ENCODE measurements at places on chromosomes 12 and 14.

DNA sequence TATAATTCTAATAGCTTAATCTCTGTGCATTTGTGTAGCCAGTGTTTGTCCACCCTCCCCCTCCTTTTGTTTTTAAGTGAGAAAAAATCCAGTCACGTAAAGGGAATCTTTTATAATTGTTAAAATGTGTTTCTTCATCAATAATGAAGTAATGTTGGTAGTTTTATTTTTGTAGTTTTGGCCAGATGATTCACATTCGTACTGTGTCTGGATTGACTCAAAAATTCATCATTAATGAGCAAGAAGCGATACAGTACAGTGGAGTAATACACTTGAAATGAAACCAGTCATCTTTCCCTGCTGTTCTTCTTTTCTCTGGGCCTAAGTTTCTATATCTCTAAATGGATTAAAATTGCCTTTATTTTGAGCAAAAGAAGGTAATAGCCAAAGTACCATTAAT lies 86.5 kb downstream of the SRGAP1 start:
- no peak for DNase-seq

DNA sequence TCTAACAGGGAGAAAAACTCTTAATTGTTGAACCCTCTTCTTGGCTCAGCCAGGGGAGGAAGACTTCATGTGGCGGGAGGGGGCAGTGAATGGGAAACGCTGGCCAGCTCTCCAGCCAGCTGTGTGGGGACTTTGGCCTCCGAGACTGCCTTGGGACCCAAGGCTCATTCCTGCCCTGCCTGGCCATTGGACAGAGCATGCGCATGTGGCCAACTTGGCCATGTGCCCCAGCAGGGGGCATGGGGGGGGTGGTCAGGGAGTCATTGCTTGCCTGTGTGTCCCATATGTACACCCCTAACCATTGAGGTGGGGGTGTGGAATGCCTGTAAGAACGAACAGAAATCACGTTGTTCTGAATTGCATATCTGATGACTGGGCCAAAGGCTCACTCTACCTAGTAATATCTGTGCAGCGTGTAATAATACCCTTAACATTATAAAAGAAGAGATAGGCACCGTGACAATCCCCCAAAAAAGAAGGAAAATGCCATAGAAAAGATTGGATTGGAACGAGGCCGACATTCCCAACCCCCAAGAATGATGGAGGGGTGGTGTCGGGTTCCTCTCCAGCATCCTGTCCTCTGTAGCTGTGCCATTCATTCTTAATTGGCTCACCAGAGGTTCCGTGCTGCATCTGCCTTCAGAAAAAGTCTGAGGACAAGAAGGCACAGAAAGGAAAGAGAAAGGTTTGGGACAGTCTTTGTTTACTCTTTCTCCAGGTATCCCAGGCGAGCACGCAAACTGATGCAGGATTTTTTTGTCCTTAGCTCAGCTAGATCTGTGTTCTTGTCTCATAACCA lies 3.5 kb upstream of the FAR2 start:
- DNase-seq: no peak

- DNase-seq: no peak
Observed at GRCh38 chr14:64792231-64792630, 87.5 kb downstream of the SPTB start.

DNA sequence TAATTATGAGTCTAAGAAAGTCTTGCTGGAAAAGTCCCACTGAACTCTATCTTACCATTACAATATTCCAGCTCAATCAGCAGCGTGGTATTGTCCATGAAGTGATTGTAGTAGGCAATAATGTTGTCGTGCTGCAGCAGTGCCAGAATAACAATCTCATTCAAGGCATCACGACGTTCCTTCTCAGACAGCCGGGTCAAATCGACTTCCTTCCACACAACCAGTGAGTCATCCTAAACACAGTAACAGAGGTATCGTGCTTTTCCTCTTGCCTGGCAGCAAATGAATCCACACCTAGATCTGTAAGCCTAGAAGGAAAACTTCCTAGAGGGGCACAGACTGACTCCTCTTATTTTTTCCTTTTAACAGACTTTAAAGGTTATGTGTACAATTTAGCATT lies 2.9 kb downstream of the NEK9 start:
- DNase-seq: no peak

DNA sequence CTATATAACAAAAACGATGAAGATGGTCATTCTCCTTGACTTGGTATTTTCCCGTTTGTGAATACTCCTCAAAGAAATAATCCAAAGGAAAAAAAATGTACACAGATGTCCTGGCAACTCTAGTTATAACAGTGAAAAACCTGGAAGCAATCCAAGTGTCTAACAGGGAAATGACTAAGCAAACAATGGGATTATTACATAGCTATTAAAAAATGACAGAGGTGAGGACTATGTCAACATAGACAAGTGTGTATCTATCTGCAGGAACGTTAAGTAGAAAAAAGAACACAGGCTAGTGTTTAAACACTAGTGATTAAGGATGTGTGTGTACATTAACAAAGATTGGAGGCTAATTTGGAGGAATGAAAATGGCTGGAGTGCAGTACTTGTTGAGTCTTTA lies 5.9 kb upstream of the APOLD1 start:
- peak; percentile 92 for DNase-seq

DNA sequence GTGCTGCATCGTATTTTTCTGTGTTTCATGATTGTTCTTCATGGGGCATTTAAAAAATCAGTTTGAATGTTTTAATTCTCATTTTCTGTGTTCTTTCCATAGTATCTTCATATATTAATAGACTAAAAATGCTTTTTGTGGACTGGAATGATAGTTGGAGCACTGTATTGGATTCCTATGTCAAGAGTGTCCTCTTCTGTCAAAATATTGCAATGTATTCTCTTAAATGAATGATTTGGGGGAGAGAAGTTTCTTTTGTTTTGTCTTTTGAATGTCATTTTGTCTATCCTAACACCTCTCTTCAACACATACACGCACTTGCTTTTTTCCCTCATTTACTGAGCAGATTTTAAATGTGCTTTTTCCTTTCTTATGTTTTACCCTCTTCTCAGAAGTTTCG lies 4.7 kb upstream of the EIF2S3B start:
- DNase-seq: no peak

Measured in NCI-H1694 (cell line).